ENCODE measurements at places on chromosomes 6 and 20.

DNA sequence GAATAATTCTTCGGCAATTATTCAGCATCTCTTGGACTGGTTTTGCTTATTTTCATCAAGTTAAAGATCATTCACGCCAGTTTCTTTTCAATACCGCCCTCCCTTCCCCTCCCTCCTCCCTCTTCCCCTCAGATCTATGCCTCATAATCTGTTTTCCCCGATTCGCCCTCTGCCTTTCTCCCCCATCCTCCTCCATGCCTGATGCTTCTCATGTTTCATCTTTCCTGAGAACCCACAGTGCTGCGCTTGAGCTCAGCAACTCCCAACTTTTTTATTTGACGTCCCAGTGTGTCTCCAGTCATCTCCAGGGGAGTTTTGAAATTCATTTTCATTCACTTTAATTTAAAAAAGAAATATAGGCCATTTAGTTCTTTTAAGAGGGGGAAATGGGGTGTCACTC, 142.7 kb downstream of the PTPRT start:
- DNase-seq, result no peak

GRCh38 chr6:6696867-6697531, 108.5 kb downstream of the LY86 start:
- DNase-seq, result no peak

DNA sequence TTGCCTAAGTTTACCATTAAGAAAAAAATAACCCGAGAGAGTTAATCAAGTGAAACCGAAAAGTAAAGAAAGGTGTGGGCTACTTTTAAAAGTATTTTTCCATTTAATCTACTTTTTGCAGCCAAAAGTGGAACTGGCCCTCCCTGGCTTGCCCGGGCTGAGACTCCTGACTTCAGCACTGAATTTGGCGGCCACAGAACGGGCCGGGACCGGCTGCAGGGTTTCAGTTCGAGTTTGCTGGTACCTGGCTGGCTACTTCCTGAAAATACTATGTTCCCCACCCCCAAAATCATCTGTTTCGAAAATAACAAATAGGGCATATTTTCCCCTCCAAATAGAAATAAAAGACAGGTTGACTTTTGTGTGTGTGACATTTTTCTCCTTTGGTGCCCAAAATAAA, 173.4 kb upstream of the EXOC2 start:
- no peak for DNase-seq

DNA sequence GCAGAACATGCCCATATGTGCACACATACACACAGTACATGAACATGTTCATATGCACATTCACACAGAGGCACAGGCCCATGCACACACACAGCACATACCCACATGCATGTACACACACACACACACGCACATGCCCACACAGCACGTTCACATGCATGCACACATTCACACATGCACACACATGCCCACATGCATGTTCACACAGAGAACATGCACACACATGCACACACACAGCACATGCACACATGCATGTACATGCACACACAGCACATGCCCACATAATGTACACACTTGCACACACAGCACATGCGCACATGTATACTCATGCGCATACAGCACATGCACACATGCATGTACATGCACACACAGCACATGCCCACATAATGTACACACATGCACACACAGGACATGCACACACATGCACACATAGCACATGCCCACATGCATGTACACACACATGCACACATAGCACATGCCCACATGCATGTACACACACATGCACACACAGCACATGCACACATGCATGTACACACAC, 25.9 kb downstream of the RNASET2 start:
- DNase-seq, result no peak

- DNase-seq, result no peak
Observed at GRCh38 chr6:87742106-87742505, 40.1 kb upstream of the AKIRIN2 start.

- DNase-seq, result no peak
Observed at GRCh38 chr6:44332585-44332984, 9.9 kb upstream of the SPATS1 start.

DNA sequence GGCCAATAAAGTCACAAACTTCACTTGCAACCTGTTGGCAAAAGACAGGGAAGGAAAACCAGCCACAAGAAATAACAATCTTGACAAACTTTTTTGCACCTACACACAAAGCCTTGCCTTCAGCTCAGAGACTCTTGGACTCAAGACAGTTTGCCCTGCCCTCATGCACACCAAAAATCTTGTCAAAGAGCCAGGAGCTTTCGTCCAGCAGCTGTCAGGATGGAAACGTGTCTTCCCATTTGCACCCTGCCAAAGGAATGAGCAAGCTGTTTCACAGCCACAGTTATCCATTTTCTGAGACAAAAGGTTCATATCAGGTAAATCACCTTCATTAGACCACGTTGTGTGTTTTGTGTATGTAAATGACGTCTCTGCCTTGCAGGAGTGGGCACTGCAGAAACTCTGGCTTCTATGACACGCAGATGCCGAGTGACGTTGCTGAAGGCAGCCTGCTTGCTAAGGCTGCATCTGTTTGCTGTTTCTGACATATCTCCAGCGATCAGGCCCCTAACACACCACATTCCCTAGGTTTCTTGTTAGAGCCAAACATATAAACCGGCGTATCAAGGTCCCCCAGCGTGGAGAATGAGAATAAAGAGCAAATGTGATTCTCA, 193.4 kb downstream of the SYNDIG1 start:
- DNase-seq, result no peak

- no peak for DNase-seq
Observed at GRCh38 chr6:117169781-117170281, 95.5 kb upstream of the VGLL2 start.

DNA sequence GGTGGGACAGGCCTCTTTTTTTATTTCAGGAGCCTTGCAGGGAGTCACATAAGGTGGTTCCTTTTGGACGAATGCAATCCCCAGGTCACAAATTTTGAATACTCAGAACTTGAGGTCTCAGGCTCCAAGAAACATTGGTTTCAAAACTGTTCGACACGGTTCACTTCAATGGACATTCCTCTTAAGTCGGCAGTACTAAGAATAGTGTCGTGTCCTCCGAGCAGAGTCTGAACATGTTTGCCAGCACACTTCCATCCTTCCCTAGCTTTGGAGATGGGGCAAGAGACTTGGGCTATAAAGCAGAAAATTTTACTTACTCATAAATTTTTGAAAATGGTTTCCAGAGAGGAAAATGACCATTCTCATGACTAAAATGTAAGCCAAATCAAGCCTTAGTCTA, 265.4 kb downstream of the THBS2 start:
- no peak for DNase-seq

DNA sequence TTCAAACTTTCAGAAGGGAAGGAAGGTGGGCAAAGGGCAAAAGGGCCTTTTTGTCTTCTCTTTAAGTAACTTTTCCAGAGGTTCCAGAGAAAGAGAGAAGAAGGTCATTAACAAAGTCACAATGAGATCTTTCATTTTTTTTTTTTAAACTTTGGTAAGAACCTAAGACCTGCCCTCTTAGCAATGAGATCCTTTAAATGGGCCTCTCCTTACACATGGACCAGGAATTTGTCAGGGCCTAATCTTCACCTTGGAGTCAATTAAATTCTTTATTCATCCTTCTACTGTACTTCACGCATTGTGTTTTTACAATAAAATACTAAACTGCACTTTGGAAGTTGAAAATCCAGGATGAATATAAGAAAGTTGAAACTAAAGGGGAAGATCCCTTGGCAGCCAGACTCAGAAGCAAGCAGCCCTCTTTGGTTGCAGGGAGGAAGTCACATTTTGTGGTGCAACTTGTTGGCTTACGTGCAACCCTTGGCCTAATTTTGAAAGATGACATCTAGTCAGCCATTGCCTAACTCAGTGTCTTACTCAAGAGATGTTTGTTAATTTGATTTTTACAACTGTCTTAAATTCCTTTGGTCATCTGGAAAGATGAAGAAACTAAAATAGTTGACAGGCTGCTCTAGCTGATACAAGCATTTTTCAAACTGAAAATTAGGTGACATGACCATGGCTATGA, 11.9 kb upstream of the TMEM170B start:
- DNase-seq, result no peak

Measured in amniotic stem cell (primary cell).